ENCODE measurements at places on chromosomes 1 and 21.

GRCh38 chr1:86822459-86822858, 91.5 kb downstream of the SELENOF start:
- no peak for DNase-seq

- DNase-seq, result no peak
Observed at GRCh38 chr1:45952072-45952471, 148.7 kb downstream of the MAST2 start.

GRCh38 chr21:41024746-41025254, 143.2 kb upstream of the BACE2 start:
- DNase-seq, result no peak

GRCh38 chr1:85862456-85862855, 154.2 kb upstream of the ZNHIT6 start:
- no peak for DNase-seq

- DNase-seq, result no peak
Observed at GRCh38 chr21:29335720-29336119, 37.0 kb downstream of the BACH1 start.

- DNase-seq, result no peak
Observed at GRCh38 chr1:75953461-75953860, 21.3 kb upstream of the ASB17 start.
